ENCODE measurements at places on chromosomes 1 and 21.

DNA sequence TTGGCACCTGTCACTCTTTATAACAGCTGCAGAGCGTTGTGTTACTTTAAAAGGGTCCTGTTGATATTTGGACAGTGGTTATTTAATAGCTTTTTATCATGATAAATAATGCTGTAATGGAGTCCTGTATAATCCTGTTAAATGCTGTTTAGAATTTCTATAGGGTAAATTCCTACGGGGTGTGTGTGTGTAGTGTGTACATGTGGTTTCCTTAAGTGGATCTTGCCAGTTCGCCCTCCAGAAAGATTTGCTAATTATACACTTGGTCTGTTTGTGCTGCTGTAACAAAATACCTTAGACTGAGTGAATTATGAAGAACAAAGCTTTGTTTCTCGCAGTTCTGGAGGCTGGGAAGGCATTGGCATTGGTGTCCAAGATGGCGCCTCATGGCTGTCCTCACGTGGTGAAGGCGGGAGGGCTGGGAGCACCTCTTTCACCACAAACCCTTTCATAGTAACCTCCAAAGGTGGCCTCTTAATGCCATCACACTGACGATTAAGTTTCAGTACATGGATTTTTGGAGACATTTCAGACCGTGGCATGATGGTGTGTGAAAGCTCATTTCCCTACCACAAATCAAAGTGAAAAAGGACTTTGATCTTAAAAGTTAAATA is 11.2 kb downstream of the PRMT2 start:
- no peak for ATAC-seq

GRCh38 chr21:41236352-41236973 is 68.5 kb downstream of the BACE2 start:
- no peak for ATAC-seq

- ATAC-seq: peak; percentile 33
These were observed 2.5 kb upstream of the MEF2D start for GRCh38 chr1:156502894-156503697.

GRCh38 chr1:25063591-25064416 is 133.7 kb upstream of the RUNX3 start:
- no peak for ATAC-seq

DNA sequence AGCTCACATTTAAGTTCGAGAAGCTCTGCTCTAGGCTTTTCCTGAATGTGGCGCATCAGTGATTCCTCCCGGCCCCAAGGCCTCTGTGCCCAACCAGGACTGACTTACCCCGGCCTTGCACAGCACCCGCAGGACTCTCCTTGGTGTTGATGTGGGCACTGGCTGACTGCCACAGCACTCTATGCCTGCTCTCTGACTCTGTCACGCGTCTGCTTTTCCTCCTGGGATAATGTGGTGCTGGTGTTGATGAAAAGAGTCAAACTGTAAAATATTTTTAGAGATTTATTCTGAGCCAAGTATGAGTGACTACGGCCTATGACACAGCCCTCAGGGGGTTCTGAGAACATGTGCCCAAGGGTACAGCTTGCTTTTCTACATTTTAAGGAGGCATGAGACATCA is 15.5 kb upstream of the SLC2A5 start:
- ATAC-seq: peak; percentile 78

- peak; percentile 68 for ATAC-seq
These were observed 627 bp upstream of the GNB1 start for GRCh38 chr1:1891349-1892078.

DNA sequence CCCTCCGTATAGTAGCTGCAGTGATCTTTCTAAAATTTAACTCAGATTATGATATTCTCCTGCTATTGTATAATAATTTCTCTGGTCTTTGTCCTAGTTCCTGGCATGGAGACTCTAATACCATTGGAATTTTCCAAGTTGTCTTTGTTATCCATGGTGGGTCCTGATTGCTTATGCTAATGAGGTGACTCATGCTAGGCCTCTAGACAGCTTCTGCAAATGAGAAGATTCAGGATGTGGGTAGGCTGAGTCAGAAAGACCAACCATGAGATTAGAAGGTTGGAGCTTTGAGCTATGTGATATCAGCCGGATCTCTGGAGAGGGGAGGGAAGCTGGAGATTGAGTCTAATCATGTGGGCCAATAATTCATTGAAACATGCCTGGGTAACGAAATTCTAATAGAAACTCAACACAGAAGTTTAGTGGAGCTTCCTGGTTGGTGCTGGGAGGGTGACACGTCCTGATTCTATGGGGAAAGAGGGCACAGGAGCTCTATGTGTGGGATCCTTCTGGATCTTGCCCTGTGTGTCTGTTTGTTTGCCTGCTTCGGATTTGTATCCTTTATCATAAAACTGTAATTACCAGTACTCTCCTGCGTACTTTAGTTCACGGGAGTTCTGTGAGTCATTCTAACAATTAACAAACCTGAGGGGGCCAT is 73.2 kb upstream of the CNIH3 start:
- ATAC-seq: no peak

- no peak for ATAC-seq
These were observed 143.8 kb upstream of the KCTD3 start for GRCh38 chr1:215423288-215423687.

DNA sequence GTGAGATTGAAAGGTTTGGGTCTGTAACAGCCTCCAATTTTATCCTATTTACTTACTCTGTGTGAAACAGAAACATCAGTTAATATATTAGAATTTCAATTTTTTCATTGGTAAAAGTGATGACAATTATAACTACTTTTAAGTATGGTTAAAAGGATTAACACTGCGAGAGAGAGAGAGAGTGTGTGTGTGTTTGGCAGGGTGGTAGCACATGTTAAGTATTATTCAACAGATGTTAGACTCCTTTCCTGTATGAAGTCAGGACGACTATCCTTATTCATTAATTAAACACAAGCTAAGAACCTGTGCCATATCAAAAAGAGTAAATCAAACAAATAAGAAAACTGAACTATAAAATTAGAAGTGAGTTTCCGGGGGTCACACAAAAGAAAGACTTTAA is 662.5 kb downstream of the PLPP3 start:
- no peak for ATAC-seq

DNA sequence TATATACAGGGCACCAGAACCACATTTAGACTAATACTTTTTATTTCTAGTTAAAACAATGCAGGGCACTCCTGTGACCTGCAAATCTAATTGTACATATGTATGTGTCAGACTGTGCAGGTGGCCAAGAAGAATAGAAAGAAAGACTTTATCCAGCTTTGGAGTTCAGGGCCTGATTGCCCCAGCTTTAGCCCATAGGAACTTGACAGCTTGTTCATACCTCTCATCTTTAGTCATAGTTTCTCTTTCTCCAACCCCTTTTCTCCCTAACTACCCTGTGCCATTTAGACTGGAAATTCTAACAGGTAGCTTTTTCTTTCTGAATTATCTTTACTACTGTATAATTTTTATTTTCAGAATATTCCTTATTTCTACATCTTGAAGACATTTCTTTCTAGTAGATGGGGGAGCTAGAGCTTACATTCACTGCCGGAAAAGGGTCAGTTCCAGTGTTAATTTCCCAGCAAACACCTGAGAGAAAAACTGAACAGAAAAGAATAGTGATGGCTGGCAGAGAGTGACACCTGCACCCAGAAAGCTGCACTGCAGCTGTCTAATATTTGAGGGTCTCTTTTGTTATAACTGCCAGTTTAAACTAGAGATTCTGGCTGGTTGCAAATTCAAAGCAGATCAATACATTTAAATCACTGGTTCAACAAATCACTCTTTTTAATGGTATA is 8.4 kb downstream of the YBX1 start:
- ATAC-seq: no peak

GRCh38 chr1:161260376-161261260 is 2.1 kb downstream of the PCP4L1 start:
- no peak for ATAC-seq

DNA sequence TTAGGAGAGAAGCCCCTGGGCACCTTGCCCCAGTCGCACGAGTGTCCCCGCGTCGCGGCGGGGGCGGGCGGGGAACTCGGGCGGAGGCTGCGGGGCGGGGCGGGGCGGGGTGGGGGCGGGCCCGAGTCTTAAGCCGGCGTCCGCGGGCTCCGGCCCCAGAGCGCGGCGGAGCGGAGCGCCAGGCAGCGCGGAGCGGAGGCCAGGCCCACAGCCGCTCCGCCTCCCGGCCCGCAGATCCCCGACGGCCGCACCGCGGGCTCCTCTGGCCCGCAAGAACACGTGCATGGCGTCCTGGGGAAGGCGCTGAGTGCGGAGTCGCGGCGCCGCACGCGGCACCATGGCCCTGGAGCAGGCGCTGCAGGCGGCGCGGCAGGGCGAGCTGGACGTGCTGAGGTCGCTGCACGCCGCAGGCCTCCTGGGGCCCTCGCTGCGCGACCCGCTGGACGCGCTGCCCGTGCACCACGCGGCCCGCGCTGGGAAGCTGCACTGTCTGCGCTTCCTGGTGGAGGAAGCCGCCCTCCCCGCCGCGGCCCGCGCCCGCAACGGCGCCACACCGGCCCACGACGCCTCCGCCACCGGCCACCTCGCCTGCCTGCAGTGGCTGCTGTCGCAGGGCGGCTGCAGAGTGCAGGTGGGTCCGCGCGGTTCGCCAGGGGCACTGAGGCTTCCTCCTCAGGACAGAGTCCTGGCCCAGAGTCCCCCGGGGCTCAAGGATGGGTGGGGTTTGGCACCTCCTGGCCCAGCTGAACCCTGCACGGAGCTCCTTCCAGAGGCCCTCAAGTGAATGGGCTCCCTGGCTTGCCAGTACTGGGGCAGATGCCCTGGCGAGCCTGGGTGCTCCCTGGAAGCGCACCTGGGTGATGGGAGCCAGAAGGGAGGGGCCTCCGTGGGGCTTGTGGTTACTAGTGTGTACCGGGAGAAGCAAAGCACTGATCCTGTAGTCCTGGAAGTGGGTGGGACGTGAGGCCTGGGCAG is at the start of gene ESPN:
TSS of gene ESPN (plus strand) at position 158 of the 975 bp plus-strand sequence. CDS start at position 338, 180 bp downstream.
- ATAC-seq: no peak

GRCh38 chr1:86435327-86435726 is 11.4 kb downstream of the CLCA2 start:
- ATAC-seq: no peak

GRCh38 chr1:87632232-87632631 is 303.6 kb downstream of the LMO4 start:
- ATAC-seq: no peak

- ATAC-seq: no peak
These were observed 4.3 kb upstream of the VTCN1 start for GRCh38 chr1:117215019-117215418.

- peak; percentile 45 for ATAC-seq
These were observed 594 bp downstream of the LUZP1 start for GRCh38 chr1:23168079-23168444.

GRCh38 chr21:45032977-45033710 is 41.2 kb upstream of the ADARB1 start:
- no peak for ATAC-seq

- ATAC-seq: no peak
These were observed 132.2 kb downstream of the PTGER3 start for GRCh38 chr1:70915258-70916033.

GRCh38 chr1:31105646-31106045 is 40.1 kb upstream of the PUM1 start:
- no peak for ATAC-seq

- no peak for ATAC-seq
These were observed 121.7 kb downstream of the KIF26B start for GRCh38 chr1:245276445-245276844.

DNA sequence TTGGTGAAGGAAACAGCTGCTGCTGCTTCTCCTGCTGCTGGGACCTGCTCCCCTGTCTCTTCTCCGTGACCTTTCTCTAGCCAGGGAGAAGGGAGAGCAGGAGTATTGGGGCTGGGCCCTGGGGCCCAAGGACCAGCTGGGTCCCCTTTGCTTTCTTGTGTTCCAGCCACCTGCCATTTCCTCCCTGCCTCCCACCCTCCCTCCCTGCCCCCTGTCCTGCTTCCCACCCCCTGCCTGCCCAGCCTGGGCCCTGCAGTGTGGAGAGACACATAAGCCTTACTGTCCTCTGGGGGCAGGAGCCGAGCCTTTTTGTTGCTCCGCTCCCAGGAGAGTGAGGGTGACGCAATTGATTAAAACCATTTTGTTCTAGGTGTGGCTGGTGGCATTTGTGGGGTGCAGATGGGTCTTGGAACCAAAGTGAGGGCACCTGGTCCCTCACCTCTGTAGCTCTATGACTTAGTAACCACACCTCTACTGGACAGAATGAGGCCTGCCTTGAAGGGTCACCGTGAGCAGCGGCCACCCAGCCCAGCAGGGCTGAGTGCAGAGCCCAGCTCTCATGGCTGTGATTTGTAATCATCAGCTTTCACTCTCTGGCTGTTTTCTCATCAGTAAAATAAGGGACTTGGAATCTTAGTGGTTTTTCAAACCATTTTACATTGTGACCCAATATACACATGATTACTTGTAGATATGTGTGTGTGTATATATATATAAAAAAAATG is 13.9 kb upstream of the TMEM222 start:
- ATAC-seq: no peak

DNA sequence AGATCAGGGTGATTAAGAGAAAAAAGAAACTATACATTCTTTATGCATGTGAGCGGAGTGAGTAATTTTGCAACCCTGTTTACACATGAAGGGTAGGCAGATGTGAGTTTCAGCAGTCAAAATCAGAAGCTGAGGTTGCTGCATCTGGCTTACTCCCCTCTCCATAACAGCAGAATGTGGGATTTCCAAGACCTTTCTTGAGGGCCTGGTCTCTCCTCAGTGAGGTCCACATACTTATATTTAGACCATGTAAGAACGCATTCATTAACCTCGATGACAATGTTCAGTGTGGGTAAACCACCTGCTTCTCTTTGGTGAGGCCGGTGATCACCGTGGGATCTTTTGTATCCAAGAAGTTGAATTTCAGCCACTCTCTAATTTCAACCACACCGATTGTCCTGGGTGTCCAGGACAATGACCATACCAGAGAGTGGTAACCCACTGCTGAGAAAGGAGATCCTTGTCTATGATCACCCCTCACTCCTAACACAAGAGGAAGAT is 18.7 kb upstream of the RAP1A start:
- ATAC-seq: no peak

- no peak for ATAC-seq
These were observed 30.0 kb upstream of the RALGPS2 start for GRCh38 chr1:178694923-178695525.

GRCh38 chr1:33494929-33495328 is 22.5 kb downstream of the ZSCAN20 start:
- no peak for ATAC-seq

GRCh38 chr1:42145764-42146625 is 7.2 kb upstream of the GUCA2B start:
- ATAC-seq: no peak

DNA sequence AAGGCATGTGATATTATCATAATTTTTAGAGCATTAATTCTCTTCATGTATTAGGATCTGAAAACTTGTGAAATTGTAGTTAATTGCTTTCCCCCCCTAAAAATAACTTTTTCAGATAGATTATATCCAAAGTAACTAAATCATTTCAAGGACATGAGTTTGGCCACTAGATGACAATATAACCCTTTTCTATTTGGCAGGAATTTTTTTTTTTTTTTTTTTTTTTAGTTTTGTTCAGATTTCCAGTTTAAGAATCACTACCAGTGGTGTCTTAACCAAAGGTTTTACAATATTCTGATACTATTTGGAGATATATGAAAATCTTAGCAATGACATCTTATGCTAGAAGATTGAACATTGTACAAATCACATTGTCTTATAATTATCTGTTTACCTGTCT is 370.8 kb downstream of the AMY1C start:
- no peak for ATAC-seq
